ENCODE measurements at places on chromosomes 4 and X. TPM values are rescaled to one million over a fixed set of nuclear protein-coding genes. Genes with fewer than 3 reads are reported as not detected.

Gene CXCL1
- 9.5 TPM for total RNA-seq

Gene PLAC8
- total RNA-seq: 76.3 TPM

Gene PPP2R2C
- 75.3 TPM for total RNA-seq

Gene RAB41
- total RNA-seq: not detected

Gene HSFX1
- not detected for total RNA-seq

Gene MAGEB1
- total RNA-seq: not detected

Gene ATP8A1
- total RNA-seq: 2.7 TPM

Gene GPR78
- 2.5 TPM for total RNA-seq

Gene SCML2
- 1.5 TPM for total RNA-seq

Gene SPATA18
- total RNA-seq: 5.4 TPM

Gene TMEM47
- total RNA-seq: 35.1 TPM

- no peaks in the 10 kb centered on the region for H3K4me1 ChIP-seq
- no peaks in the 10 kb centered on the region for H3K36me3 ChIP-seq
- DNase-seq: no peak
- H3K27ac ChIP-seq: no peak overlapping the region
- no peaks in the 10 kb centered on the region for H3K27me3 ChIP-seq
- no peak overlapping the region for H3K4me3 ChIP-seq
Observed at GRCh38 chr4:120331486-120332370, 265.1 kb upstream of the MAD2L1 start.

- DNase-seq: no peak
- no peaks in the 10 kb centered on the region for H3K27me3 ChIP-seq
- no peaks in the 10 kb centered on the region for H3K36me3 ChIP-seq
- H3K27ac ChIP-seq: peak overlapping the region; percentile 76
- H3K4me3 ChIP-seq: no peak overlapping the region
Observed at GRCh38 chr4:87038837-87039615, 104.2 kb downstream of the AFF1 start.

DNA sequence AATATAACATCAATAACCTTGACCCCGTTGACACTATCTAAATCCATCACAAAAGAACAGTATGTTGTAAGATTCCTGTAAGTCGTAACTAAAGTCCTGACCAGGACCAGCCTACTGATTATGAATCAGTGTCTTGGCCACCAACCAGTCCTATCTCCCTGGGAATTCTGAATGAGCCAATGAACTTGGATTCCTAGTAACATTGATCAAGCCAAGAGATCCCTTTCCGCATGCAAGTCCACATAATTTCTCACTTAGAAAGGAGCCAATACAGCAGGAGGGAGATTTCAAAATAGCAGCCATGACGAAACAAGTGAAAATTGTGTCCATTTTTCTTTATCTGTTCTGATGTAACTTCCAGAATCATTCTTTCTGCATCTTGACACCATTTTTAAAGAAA is 9.5 kb downstream of the XPNPEP2 start:
- DNase-seq: no peak
- H3K4me3 ChIP-seq: no peak overlapping the region
- H3K4me1 ChIP-seq: no peaks in the 10 kb centered on the region

DNA sequence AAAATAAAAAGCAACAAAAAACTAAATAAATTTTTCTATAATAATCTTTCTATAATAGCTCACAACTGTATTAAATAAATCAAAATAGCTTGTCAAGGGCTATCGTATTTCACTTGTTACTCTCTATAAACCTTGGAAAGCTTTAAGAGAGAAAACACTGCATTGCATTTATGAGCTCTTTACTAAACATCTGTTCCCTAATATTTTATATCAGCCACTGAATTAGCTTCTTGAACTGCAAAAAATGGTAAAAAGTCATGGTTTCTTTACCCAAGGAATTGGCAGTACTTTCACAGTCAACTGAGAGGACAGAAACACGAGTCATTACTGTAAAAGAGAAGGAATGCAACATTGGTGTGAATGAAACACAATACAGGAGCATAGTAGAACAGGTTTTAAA is 671.2 kb downstream of the PCDH18 start:
- no peak overlapping the region for H3K4me3 ChIP-seq
- DNase-seq: no peak
- no peaks in the 10 kb centered on the region for H3K36me3 ChIP-seq
- no peak overlapping the region for H3K27ac ChIP-seq
- H3K27me3 ChIP-seq: no peaks in the 10 kb centered on the region
- no peaks in the 10 kb centered on the region for H3K4me1 ChIP-seq

DNA sequence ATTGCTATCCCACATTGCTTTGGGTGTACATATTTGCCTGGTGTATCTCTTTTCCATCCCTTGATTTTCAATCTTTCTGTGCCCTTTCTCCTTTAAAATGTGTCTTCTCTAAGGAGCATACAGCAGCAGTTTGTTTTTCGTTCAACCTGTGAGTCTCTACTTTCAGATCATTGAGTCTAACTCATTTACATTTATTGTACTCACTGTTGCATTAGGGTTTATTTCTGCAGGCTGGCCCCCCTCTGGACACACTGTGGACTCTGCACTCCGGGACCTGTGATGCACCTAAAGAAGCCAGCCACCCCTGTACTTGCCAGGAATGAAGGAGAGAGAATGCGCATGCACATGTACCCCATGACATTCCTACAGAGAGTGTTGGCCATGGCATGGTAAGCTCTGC is 93.0 kb downstream of the FAM53A start:
- H3K4me1 ChIP-seq: no peaks in the 10 kb centered on the region
- H3K36me3 ChIP-seq: no peaks in the 10 kb centered on the region
- H3K27ac ChIP-seq: no peak overlapping the region
- H3K27me3 ChIP-seq: no peaks in the 10 kb centered on the region
- no peak for DNase-seq

- no peak overlapping the region for H3K4me3 ChIP-seq
- no peaks in the 10 kb centered on the region for H3K36me3 ChIP-seq
- H3K27me3 ChIP-seq: no peaks in the 10 kb centered on the region
- no peak overlapping the region for H3K27ac ChIP-seq
- H3K4me1 ChIP-seq: no peaks in the 10 kb centered on the region
- no peak for DNase-seq
Observed at GRCh38 chr4:18057821-18058533, 36.4 kb upstream of the LCORL start.

GRCh38 chr4:22203711-22204011 is 255.1 kb upstream of the KCNIP4 start:
- H3K36me3 ChIP-seq: no peaks in the 10 kb centered on the region
- no peaks in the 10 kb centered on the region for H3K4me1 ChIP-seq
- no peak overlapping the region for H3K4me3 ChIP-seq
- DNase-seq: no peak

GRCh38 chrX:139204898-139205667 is 325.5 kb upstream of the F9 start:
- H3K27me3 ChIP-seq: no peaks in the 10 kb centered on the region
- H3K27ac ChIP-seq: no peak overlapping the region
- peak overlapping the region; percentile 69 for H3K4me3 ChIP-seq

DNA sequence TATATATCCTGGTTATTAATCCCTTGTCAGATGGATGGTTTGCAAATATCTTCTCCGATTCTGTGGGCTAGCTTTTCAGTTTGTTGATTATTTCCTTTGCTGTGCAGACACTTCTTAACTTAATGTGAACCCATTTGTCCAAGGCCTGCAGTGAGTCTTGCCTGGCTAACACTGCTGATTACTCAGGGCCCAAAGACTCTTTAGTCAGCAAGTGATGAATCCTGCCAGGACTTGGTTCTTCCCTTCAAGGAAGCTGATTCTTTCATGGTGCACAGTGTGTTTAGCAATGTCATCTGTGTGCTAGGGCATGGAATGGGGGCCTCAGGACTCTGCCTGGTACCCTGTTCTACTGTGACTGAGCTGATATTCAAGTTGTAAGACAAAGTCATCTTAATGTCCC is 81.8 kb upstream of the TEX13A start:
- H3K27me3 ChIP-seq: no peaks in the 10 kb centered on the region
- H3K27ac ChIP-seq: no peak overlapping the region
- no peak for DNase-seq
- no peak overlapping the region for H3K4me3 ChIP-seq
- H3K36me3 ChIP-seq: no peaks in the 10 kb centered on the region

DNA sequence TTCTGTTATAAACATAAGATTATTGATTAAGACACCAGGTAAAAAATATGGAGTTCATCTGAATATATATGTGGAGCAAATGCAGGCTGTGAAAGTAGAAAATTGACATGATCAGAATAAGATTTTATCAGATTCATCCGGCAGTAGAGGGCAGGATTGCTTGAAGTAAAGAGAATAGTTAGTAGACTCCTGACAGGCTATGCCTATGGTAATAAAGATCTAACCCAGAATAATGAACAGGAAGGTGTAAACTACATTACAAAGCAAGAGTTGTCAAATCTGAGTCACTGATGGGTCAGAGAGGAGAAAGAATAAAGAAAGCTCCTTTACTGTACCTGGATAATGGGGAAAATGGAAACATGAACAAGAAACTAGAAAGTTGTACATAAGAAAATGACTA is 20.8 kb upstream of the TMEM184C start:
- no peaks in the 10 kb centered on the region for H3K4me1 ChIP-seq
- H3K4me3 ChIP-seq: no peak overlapping the region
- no peaks in the 10 kb centered on the region for H3K27me3 ChIP-seq
- H3K27ac ChIP-seq: no peak overlapping the region
- no peaks in the 10 kb centered on the region for H3K36me3 ChIP-seq

DNA sequence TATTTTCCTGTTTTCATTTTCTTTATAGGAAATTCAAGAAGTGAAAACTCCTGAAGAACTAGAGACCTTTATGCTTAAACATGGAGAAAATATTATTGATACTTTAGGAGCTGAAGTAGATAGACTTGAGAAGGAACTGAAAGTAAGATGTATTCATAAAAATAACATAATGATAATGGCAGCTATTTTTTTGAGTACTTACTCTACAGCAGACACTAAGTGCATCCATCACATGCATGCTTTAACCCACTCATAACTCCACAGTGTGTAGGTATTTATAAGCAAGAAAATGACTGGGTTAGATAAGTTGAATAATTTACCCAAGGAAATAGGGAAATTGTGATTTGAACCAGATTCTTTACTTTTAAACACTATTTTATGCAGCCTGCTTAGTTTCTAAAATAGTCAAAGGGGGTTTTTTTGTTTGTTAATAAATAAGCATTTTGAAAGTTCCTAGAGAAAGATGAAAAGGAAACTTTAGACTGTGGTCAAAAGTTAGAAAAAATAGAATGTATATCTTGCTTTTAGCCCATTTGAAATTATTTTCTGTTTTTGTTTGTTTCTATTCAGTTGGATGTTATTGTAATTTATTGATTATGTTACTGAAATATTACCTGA is 74.2 kb downstream of the BEND4 start:
- DNase-seq: no peak
- H3K27ac ChIP-seq: no peak overlapping the region
- no peak overlapping the region for H3K4me3 ChIP-seq
- H3K4me1 ChIP-seq: no peaks in the 10 kb centered on the region
- H3K27me3 ChIP-seq: no peaks in the 10 kb centered on the region

- no peak for DNase-seq
- H3K4me3 ChIP-seq: no peak overlapping the region
- no peaks in the 10 kb centered on the region for H3K4me1 ChIP-seq
- no peaks in the 10 kb centered on the region for H3K36me3 ChIP-seq
- no peaks in the 10 kb centered on the region for H3K27me3 ChIP-seq
- no peak overlapping the region for H3K27ac ChIP-seq
Observed at GRCh38 chr4:87982036-87982435, 6.5 kb downstream of the SPP1 start.

GRCh38 chr4:96744676-96745075 is 904.8 kb downstream of the PDHA2 start:
- H3K4me3 ChIP-seq: no peak overlapping the region
- no peaks in the 10 kb centered on the region for H3K36me3 ChIP-seq
- no peak overlapping the region for H3K27ac ChIP-seq
- DNase-seq: no peak
- H3K4me1 ChIP-seq: no peaks in the 10 kb centered on the region

GRCh38 chr4:124018383-124019317 is 622.1 kb downstream of the SPRY1 start:
- H3K27ac ChIP-seq: peak overlapping the region; percentile 79
- no peaks in the 10 kb centered on the region for H3K36me3 ChIP-seq
- no peak for DNase-seq
- peaks cover 7% of the 10 kb centered on the region for H3K4me1 ChIP-seq
- H3K4me3 ChIP-seq: no peak overlapping the region

- H3K4me1 ChIP-seq: peaks cover 8% of the 10 kb centered on the region
- no peaks in the 10 kb centered on the region for H3K27me3 ChIP-seq
- DNase-seq: no peak
- no peak overlapping the region for H3K27ac ChIP-seq
- no peaks in the 10 kb centered on the region for H3K36me3 ChIP-seq
- no peak overlapping the region for H3K4me3 ChIP-seq
Observed at GRCh38 chr4:53322696-53323095, 43.2 kb downstream of the SCFD2 start.

- H3K4me3 ChIP-seq: no peak overlapping the region
- H3K27ac ChIP-seq: no peak overlapping the region
- H3K27me3 ChIP-seq: no peaks in the 10 kb centered on the region
- DNase-seq: no peak
- no peaks in the 10 kb centered on the region for H3K4me1 ChIP-seq
- no peaks in the 10 kb centered on the region for H3K36me3 ChIP-seq
Observed at GRCh38 chrX:54776987-54777672, 20.9 kb downstream of the ITIH6 start.

Measured in esophagus squamous epithelium (tissue), 5 donors.